ENCODE measurements at places on chromosomes 1 and 21.
A peak's percentile ranks its signal among the peaks of the same experiment; 100 is the strongest.

DNA sequence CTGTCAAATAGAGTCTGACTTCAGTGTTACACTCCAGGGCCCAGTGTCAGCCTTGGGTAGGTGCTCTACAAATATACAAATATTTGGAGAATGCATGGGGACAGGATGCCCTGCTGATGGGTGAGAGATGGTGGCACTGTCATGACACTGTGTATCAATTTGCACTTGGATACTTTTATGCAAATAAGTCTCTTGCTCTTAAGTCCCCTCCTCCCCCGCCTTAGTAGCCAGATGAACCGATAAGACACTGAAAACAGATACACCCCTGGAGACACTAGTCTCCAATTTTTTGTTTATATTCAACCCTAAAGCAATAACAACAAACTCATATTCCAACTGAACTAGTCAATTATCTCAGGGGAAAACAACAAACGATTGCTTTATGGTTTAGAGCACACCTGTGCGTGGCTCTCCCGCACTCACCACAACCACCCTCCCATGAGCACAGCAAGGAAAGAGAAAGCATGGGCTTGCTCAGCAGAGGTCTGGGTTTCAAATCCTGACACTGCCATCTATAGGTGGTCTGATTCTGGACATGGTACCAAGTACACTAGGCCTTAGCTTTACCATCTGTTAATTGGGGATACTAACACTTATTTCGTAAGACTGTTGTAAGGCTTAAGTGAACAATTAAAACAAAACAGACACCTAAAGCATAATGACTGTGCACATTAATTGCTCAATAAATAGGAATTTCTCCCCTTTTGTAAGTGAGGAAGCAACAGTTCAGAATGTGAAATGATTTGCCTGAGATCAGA, 50.3 kb downstream of the HIVEP3 start:
- DNase-seq = no peak

GRCh38 chr21:26281506-26281905, 110.9 kb upstream of the APP start:
- DNase-seq = no peak

GRCh38 chr1:37602750-37603694, 7.3 kb upstream of the GNL2 start:
- no peak for DNase-seq

DNA sequence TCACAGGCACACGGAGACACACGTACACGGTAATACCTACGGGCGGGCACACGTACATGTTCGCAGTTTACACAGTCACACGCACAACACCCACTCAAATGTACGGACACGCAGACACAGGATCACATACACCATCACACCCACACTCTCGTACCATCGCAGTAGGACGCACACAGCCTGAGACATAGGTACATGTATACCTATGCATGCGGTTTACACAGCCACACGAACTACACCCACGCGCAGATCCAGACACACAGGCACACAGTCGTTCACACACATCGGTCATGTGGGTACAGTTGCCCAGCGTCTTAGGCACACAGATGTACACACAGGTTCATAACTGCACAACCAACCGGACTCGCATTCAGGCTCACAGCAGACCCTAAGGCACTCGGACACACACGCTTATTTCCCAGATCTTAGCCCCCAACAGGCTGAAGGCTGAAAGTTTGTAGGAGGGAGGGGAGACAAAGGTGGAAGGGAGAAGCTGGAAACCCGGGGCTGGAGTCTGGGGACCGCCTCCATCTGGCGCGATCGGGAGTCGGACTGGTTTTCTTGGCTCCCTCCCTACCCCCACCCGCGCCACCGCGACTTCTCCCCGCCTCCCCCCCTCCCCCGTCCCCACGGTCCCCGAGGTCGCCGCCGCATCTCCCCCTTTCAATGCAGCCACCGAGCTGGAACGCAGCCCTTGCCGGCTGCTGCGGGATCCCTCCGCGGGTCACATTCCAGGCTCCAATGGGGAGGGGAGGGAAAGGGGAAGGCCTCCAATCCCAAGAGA, 51.9 kb upstream of the SYNC start:
- peak; percentile 23 for DNase-seq

GRCh38 chr1:113207019-113207418, 134.0 kb downstream of the LRIG2 start:
- DNase-seq = no peak

- no peak for DNase-seq
Measured at GRCh38 chr1:182602935-182603645, 1.1 kb downstream of the RGS16 start.

DNA sequence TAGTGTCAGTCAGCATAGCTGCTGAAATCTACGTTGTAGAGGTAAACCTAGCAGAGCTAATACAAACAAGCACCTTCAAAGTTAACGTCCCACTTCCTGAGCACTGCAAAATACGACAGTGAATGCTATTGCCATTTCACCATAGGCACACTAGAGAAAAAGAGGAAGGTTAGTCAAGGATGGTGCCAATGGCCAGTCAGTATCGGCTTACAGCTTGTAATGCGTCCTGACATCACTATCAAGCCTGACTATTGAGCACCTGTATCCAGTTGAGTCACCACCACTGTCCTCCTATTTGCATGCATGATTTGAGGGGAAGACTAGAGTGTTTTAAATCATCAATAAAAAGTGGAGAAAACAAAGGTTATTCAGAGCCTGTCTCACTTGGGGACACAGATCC, 34.4 kb downstream of the NUCKS1 start:
- no peak for DNase-seq

GRCh38 chr21:21028275-21028820, 30.1 kb downstream of the NCAM2 start:
- DNase-seq = no peak

DNA sequence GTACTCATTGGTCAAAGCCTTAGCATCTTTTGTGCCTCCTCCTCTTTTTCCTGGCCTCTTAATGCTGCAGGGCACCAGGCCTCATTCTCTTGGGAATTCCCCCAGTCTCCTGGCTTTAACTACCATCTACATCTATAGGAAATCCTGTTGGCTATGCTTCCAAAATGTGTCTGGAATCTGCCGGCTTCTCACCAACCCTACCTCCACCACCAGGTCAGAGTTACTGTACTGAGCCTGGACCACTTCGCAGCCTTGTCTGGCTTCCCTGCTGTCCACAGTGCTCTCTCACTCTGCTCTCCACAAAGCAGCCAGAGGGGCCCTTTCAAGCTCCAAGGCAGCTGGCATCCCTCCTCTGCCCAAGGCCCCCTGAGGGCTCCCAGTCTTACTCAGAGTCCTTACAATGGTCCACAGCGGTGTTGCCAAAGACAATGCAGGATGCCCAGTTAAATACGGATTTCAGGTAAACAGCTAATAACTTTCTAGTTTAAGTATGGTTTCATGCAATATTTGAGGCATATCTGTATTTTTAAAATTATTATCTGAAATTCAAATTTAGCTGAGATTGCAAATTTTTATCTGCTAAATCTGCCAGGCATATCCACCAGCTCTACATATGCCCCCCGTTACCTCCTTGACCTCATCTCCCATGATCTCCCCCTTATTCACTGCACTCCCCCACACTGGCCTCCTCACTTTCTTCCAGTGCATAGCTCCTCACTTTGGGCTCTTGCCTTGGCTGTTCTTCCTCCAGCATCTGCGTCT, 34.5 kb upstream of the FAM163A start:
- no peak for DNase-seq

DNA sequence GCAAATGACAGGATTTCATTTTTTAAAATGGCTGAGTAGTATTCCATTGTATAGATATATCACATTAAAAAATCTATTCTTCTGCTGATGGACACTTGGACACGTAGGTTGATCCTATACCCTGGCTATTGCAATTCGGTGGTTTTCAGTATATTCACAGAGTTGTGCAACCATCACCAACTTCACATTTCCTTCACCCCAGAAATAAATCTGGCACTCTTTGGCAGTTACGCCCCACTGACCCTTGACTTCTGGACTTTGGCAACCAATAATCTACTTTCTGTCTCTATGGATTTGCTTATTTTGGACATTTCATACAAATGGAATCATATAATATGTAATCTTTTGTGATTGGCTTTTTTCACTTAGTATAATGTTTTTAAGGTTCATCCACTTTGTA, 35.9 kb downstream of the MAP3K7CL start:
- no peak for DNase-seq

- DNase-seq = no peak
Measured at GRCh38 chr21:38228115-38228514, 28.7 kb upstream of the KCNJ15 start.

DNA sequence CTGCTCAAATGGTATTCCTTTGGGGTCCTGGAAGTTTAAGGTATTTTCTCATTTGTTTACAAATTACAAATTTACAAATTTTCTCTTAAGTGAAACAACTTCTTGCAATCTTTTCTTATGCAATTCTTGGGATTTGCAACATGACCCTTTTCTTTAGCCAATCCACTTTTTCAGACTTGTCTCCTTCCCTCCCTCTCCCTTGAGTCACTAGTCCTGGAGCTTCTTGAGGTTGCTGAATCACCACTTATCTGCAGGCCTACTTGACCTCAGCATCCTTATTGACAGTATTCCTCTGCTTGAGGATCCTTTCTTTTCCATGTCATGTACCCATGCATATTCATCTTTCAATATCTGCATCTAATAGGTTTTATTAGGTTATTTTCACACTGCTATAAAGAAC, 302.8 kb upstream of the ADAMTS5 start:
- no peak for DNase-seq
